ENCODE measurements at places on chromosomes 16 and 17.

DNA sequence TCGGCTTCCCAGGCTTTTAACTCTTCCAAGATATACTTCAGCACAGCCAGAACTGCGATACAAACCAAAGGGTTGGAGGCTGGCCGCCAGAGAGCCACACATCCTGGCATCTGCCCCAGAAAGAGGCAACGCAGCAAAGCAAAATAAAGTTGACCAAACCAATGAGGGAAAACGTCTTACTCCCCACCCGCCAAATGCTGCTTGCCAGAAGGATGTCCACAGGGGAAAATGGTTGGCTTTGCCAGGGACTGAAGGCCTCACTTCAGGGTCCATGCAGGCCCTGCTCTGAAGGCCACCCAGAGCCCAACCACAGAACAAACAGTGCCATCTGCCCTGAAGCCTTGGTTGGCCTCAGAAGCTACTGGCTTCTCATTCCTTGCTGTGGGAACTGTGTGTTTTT, 15.0 kb downstream of the CACNG1 start:
- peak; percentile 72 for DNase-seq

DNA sequence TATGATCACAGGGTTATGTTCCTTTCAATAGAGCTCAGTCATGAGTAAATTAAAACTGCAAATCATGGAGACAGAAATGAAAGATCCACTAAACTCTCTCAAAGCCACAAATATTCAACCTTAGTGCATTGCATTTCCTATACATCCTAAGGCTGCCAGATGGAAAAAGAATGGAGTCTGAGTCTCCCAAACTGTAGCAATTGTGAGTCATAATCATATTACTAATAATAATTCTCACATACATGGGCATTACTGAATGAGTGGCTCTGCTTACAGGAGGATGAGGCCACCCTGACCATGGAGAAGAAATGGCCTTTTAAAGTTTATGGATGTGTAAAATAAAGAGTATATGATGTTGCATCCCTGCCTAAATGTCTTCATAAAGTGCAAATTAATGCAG, 3.2 kb downstream of the CA10 start:
- DNase-seq: no peak

- DNase-seq: no peak
Observed at GRCh38 chr16:73213732-73214455, 166.0 kb upstream of the ZFHX3 start.

- no peak for DNase-seq
Observed at GRCh38 chr16:30710971-30711370, 12.0 kb downstream of the SRCAP start.

- DNase-seq: no peak
Observed at GRCh38 chr17:4506892-4507291, 8.2 kb downstream of the SPNS2 start.

GRCh38 chr17:44581868-44582267, 24.6 kb downstream of the FZD2 start:
- no peak for DNase-seq
